Bronchus fibroblast of lung (primary cell): ENCODE measurements at places on chromosomes 12 and 14. TPM values are rescaled to one million over a fixed set of nuclear protein-coding genes. Genes with fewer than 3 reads are reported as not detected.

NGB gene
- not detected in 2 replicates for total RNA-seq

MYL2 gene
- total RNA-seq = 0.74 TPM in 1 of 2 replicates, not detected in the other

GABARAPL1 gene
- total RNA-seq = 24.4 and 25.1 TPM in 2 replicates

CACNA2D4 gene
- 1.0 and 1.7 TPM in 2 replicates for total RNA-seq

NPAS3 gene
- under 0.01 and 0.34 TPM in 2 replicates for total RNA-seq

KLRC3 gene
- not detected in 2 replicates for total RNA-seq

MEG3 gene
- total RNA-seq = 77.0 and 82.7 TPM in 2 replicates

TMEM52B gene
- 1.6 and 2.5 TPM in 2 replicates for total RNA-seq

PRKCH gene
- total RNA-seq = 5.1 and 5.2 TPM in 2 replicates

COCH gene
- total RNA-seq = 0.45 and 0.84 TPM in 2 replicates

GDF3 gene
- total RNA-seq = not detected in 2 replicates

EIF2S3B gene
- total RNA-seq = 0.30 and 0.50 TPM in 2 replicates

SLC6A13 gene
- total RNA-seq = not detected in 2 replicates

FAM181A gene
- total RNA-seq = not detected in 2 replicates

ACVRL1 gene
- 11.3 and 20.2 TPM in 2 replicates for total RNA-seq

DCD gene
- not detected in 2 replicates for total RNA-seq

RAB2B gene
- total RNA-seq = 13.2 and 16.3 TPM in 2 replicates

LPAR5 gene
- 0.17 TPM in 1 of 2 replicates, not detected in the other for total RNA-seq

BHLHE41 gene
- 0.45 and 0.84 TPM in 2 replicates for total RNA-seq

KRT3 gene
- total RNA-seq = not detected in 2 replicates

KLRC4 gene
- not detected in 2 replicates for total RNA-seq

OR6C2 gene
- not detected in 2 replicates for total RNA-seq

RNU6-8 gene
- total RNA-seq = not detected in 2 replicates

ERBB3 gene
- 0.17 and 0.45 TPM in 2 replicates for total RNA-seq

MYF5 gene
- not detected in 2 replicates for total RNA-seq

SERPINA12 gene
- total RNA-seq = not detected in 2 replicates

CLBA1 gene
- total RNA-seq = 4.5 and 6.4 TPM in 2 replicates
